ENCODE measurements at places on chromosomes 7 and 10.

- no peak for DNase-seq
These were observed 166.5 kb downstream of the PPP1R3A start for GRCh38 chr7:113752289-113752688.

DNA sequence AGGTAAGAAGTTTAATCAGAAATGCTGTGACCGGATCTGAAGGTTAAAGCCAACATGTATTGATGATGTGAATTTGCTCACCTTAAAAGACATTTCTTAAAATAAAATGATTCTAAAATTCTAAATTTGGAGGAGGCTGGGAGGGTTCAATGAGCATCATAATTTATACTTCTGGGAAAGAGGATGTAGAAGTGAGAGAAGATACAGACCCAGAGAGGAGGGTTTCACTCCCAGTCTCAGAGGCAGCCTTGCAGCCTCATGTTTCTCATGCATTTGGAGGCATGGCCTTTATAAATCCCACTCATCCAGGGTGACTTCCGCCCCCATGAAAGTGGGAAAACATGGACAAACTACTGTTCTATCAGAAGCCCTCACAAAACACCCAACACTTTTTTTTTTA is 305.6 kb upstream of the PITRM1 start:
- DNase-seq: no peak

DNA sequence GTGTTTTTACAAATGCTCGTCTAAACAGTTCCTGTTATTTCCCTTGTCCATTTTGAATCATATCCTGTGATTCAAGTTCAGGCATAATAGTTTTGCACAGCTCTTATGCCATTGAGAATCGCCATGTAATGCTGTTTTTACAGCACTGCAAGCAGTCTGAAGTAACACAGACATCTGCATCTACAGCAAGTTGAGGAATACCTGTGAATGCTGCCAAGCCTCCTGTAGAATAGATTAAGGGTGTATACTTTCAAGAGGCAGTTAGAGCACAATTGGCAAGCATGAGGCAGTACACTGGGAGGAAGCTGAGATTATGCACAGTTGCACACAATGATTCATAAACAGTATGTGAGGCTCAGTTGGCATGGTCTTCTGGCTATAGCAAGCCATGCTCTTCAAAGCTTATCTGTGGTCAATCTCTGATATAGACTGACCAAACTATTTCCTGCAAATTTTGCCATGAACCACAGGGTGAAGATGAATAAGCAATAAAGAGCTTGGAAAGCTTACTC is 121.9 kb upstream of the AKR1E2 start:
- DNase-seq: no peak

DNA sequence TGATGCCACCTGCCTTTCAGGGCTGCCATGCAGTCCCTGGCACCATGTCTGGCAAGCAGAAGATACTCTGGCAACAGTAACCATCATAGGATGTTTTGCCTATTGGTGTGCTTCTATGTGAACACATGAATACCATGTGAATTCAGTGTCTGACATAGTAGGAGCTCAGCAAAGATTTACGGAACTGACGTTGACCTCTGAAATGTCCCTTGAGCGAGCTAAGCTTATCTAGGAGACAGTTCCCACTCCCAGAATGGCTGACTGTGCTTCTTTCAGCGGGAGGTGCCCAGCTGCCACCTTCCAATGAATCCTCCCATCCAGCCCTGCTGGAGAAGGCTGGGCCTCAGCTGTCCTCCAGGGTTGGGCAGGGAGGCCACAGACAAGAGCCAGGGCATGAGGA is 71.2 kb upstream of the LRRC18 start:
- no peak for DNase-seq

DNA sequence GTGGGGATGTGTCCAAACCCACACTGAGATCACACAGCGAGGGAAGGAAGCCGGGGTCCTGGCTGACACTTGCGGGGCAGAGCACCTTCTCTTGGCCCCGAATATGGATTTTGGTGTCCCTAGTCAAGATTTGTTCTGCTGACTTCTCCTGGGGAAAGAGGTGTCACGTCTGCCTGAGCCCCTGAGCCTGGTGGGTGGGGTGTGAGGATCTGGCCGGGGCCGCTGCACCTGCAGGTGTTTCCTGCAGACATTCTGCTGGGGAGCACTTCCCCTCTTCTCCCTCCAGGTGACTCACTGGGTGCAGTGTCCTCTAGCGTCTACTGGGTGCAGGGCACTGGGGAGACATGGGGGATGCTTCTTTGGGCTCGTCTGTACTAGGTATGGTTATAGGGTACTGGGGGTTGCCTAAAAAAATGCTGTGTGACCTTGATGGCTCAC is 99.2 kb downstream of the GRK5 start:
- no peak for DNase-seq

- DNase-seq: no peak
These were observed 22.5 kb upstream of the VCL start for GRCh38 chr10:73975388-73975787.

GRCh38 chr10:48604991-48605508 is at the start of gene ARHGAP22:
TSS of gene ARHGAP22 (minus strand) at chr10:48605073. CDS start at chr10:48604796, 277 bp downstream.
- peak; percentile 67 for DNase-seq

- no peak for DNase-seq
These were observed 9.4 kb downstream of the KIF20B start for GRCh38 chr10:89710753-89711152.

- no peak for DNase-seq
These were observed 505.5 kb downstream of the SDK1 start for GRCh38 chr7:3806516-3806915.

GRCh38 chr7:102119925-102120324 is 166.7 kb upstream of the SH2B2 start:
- DNase-seq: no peak

DNA sequence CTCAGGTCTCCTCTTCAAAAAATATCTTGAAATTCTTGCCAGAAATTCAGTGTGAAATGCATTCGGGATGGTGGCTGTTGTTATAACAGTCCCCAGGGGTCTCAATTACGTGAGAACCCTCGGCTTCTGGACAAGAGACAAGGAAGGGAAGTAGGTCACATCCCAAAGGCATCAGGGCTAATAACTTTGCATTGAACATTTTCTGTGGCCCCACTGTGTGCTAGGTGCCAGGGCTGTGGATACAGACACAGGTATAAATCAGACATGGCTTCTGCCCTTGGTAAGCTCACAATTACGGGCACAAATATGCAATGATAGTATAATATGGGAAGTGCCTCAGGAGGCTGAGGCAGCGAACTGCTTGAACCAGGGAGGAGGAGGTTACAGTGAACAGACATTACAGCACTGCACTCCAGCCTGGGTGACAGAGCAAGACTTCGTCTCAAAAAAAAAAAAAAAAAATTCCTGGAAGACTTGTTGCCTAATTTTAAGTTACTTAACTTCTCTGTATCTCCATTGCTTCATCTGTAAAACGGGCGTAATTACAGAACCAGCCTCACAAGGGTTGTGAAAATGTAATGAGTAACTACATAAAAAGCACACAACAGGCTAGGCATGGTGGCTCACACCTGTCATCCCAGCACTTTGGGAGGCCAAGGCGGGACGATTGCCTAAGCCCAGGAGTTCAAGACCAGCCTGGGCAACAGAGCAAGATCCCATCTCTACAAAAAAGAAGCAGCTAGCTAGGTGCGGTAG is 2.5 kb upstream of the RHBDD2 start:
- no peak for DNase-seq

- DNase-seq: no peak
These were observed 52.2 kb downstream of the PWWP2B start for GRCh38 chr10:132449051-132449810.

- no peak for DNase-seq
These were observed 10.1 kb downstream of the KNDC1 start for GRCh38 chr10:133170092-133170491.

DNA sequence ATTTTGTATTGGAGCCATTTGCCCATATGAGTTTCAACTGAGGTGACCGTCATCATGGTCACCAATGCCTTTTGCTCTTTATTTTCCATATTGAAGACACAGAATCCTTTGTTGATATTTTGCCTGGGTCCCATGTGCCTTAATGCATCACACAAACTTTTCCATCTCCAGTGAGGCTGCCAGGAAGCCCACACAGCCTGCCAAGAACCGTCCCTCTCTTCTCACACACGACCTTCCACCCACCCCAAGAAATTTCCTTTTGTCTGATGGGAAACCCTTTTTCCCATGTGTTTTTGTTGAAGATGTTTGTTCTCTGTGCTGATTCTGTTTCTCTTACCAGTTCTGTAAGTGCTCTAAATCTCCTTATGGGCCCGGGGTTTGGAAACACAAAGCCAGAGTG is 168.9 kb downstream of the CSTF2T start:
- no peak for DNase-seq

- no peak for DNase-seq
These were observed 216.5 kb downstream of the MGMT start for GRCh38 chr10:129683519-129683918.

- DNase-seq: no peak
These were observed 83.6 kb downstream of the HTR5A start for GRCh38 chr7:155153676-155154075.

DNA sequence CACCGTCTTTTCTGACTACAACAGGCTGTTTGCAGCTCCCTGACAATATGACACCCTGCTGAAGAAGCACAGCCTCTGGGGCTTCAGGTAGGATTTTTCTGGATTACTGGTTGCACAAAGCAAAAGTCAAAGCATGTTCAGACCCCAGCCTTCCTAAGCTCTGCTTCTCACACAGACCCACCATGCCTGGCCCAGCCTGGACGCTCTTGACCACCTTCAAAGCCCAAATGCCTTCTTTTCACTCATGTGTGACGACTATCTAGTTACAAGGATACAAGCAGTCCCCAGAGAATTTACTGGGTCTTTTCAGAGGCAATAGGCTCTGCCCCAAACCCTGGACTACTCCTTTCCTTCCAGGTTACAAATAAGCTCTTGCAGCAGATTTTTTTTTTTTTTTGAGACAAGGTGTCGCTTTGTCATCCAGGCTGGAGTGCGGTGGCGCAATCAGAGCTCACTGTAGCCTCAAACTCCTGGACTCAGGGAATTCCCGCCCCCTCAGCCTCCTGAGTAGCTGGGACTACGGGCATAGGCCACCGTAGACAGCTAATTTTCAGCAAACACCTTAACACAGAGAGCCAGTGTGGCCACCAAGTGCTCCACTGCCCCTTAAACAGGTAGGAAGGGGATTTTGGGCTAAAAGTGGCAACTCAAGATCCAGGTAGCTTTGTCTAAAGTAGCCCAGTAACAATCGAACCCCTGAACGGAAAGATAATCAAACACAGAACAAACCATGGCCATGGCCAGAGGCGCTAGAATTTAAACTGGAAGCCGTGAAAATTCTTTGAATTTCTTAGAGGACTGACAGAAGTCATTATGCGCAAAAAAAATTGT is 16.2 kb downstream of the SVIL start:
- DNase-seq: no peak

All from caudate nucleus (tissue), 63 donors.